ENCODE measurements at places on chromosomes 3 and 15.

DNA sequence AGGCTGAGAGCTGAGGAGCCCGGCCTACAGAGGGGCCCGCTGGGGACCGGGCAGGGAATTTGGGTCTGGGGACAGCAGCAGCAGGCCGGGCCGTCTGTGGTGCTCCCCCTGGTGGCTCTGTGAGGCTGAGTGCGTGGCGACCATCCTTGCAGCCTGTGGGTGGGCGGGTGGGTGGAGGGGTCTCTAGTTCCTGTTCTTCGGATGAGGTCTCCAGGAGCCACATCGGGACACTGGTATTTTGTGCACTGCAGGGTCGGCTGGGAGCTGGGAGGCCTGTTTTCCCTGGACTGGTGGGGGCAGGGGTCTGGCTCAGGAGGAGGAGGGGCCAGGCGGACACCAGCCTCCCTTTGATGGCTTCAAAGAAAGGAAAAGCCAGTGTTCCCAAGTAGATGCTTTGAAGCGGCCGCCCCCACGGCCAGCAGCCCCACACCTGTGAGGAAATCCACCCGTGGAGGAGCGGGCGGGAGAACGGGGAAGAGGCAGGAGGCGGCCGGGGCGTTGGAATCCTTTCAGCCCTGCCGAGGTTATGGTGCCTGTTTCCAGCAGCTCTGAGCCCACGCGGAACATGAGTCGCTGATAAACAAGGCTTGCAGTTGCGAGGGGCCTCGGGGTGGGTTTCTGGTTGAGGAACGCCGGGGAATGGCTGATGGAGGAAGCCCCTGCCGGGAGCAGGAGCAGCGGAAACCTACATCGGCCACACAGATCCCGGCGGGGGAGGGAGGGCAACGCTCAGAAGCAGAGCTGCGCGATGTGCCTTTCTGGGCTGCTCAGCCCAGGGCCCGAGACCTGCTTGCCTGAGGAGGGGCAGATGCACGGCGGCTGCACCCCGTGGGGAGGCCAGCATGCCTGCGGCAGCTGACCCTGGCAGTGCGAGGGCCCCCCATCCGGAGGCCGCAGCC is 154.3 kb downstream of the NSMCE3 start:
- DNase-seq = no peak

DNA sequence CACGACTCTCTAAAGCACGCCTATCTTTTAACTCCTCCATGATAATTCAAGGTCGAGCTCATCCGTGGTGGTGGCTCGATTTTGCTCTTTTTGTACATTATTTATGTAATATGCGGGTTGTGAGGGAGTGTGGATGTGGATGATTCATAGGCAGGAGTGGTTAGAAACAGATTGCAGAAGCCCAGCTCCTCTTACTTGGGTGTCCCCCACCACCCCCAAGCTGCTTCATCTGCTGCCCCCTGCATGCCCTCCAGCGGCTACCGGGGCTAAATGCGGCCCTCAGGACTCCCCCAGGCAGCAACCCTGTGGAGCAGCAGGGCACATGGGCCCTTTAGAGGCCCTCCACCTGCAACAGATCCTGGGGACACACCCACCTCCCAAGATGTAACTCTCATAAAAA is 111.5 kb upstream of the SELENOK start:
- DNase-seq = no peak

- DNase-seq = no peak
Observed at GRCh38 chr3:108940166-108940565, 13.5 kb downstream of the GUCA1C start.

DNA sequence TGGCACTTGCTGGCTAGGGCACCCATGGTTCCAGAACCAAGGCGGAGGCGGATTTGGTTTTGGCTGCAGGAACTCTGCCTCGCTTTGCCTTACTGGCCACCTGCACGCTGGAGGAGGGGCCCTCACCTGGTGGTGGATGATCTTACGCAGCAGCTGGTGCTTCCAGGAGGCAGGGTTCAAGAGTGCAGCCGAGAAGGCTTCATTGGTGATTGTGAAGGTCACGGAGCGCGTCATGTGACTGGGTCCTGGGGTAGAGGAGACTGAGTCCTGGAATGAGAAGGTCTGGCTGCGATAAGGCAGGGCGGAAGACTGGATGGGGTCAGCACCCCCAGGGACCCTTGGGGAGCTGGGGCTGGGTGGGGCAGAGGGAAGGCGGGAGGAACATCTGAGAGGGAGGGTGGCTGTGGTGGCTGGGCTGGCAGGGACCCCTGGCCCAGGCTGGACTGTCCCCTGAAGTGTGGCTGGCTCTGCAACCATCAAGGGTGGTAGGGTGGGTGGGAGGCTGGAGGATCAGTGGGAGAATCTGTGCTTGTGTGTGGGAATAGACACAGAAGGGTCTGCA is 25.8 kb upstream of the GOLGA6C start:
- no peak for DNase-seq

GRCh38 chr3:14042680-14043079 is 82.0 kb downstream of the CHCHD4 start:
- DNase-seq = no peak

DNA sequence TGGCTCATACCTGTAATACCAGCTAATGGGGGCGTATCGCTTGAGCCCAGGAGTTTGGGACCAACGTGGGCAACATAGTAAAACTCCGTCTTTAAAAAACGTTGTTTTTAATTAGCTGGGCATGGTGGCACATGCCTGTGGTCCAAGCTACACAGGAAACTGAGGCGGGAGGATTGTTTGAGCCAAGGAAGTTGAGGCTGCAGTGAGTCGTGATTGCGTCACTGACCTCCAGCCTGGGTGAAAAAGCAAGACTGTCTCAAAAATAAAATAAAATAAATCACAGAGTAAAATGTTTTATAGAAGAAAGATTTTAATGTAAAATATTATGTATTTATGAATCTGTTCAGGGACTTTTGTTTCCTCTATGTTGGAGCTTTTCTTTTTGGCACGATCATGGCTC is 15.3 kb upstream of the STRIT1 start:
- no peak for DNase-seq

DNA sequence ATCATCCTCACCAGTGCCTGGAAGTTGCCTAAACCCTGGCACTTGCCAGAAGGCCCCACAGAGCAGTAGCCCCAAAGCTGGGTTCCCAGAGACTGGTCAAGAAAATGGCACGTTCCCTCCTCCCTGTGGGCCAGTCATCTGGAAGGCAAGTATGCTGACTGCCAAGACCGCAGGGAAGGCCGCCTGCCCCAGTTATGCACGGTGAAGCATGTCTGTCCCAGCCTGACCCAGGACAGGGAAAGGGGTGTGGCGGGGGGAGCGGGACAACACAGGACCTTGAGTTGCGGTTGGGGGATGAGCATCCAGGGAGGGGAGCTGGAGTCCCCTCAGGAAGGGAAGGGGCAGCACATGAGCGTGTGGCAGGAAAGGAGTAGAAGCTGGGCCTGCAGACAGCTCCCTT is 33.0 kb downstream of the RBPMS2 start:
- DNase-seq = no peak

GRCh38 chr3:13264468-13264795 is 155.7 kb downstream of the NUP210 start:
- DNase-seq = no peak

DNA sequence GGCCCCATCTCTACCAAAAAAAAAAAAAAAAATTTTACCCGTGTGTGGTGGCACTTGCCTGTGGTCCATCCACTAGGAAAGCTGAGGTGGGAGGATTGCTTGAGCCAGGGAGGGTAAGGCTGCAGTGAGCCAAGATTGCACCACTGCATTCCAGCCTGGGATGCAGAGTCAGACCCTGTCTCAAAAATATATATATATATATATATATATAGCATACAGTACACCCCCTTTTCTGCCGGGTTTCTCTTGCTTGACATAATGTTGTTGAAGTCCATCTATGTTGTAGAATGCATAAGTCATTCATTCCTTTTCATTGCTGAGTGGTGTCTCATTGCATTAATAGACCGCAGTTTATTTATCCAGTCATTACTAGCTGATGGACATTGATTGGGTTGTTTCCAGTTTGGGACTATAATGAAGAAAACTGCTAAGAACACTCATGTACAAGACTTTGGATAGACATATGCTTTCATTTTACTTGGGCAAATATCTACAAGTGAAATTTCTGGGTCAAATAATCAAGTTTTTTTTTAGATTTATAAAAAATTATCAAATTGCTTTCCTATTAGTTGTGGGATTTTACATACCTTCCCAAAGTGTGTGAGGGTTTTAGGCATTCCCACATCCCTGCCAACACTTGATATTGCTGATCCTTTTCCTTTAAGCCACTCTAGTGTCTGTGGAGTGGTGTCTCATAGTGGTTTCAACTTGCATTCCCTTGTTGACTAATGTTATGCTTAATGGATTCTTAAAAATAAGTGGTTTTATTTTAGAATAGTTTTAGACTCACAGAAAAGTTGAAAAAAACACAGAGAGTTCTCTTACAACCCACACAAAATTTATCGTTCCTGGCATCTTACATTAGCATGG is 2.1 kb upstream of the PRR20G start:
- no peak for DNase-seq

GRCh38 chr15:51253366-51253765 is 85.0 kb downstream of the CYP19A1 start:
- DNase-seq = no peak

DNA sequence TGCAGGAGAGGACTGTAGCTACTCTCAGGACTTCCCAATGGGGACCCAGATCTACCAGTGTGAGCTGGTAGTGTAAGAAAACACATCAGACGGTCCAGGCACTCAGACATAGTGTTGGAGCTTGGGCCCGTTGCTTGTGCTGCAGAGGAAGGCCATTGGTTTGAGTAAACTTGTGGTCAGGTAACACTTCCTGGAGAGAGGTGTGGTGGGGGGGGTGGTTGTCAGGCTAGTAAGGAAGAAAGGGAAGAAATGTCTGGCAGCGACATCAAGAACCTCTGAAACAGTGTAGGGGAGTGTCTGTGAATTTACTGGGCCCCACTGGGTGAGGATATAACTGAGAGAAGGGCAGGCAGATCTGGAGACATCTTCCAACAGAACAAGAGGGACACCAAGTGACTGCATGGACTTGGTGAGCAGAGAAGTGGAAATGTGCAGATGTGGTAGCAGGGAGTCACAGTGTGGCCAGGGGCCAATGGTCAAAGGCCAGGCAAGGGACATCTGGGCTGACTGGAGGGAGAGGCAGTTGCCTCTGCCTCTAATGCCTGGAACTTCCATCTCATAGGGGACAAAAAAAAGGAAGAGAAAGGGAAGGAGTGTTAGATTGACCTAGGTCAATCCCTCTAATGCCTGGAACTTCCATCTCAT is 63.7 kb upstream of the MRPS22 start:
- DNase-seq = no peak

DNA sequence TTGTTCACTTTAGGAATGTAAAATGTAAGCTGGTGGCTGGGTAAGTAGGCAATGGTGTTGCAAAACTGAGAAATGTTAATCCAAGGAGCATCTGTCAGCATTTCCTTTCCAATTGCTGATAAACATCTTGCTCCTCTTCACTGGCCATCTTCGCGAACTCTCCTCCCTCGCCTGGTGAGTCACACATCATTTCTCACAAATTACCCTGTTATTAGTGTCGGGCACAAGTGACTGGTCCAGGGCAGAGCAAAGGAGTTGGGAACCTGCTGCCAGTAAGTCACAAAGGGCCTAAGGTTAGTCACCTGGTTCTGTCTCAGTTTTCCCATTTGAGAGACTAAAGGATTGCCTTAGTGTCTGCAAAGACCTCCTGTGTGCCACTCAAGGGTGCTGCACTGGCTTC is 13.0 kb downstream of the CERS3 start:
- no peak for DNase-seq

GRCh38 chr3:17949101-17949500 is 206.7 kb upstream of the TBC1D5 start:
- no peak for DNase-seq

DNA sequence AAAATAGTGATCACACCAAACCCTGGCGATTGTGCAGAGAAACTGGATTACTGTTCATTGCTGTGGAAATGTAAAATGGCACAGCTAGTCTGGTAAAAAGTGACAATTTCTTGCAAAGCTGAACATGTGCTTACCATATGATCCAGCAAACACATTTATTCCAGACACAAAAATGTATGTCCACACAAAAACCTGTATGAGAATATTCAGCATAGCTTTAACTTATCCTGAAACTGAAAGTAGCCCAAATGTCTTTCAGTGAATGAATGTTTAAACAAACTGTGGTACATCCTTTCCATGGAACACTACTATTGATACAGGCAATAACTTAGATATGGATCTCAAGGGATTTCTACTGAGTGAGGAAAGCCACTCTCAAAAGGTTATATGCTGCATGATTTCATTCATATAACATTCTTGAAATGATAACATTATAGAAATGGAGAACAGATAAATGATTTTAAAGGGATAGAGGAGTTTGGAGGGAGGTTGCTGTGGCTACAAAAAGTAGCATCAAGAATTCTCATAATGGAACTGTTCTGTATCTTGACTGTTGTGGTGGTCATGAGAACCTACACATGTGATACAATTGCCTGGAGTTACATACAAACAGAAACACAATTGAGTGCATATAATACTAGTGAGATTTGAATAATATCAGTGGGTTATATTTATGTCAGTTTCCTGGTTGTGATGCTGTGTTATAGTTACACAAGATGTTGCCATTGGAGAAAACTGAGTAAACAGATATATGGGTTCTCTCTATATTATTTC is 70.7 kb upstream of the DPH6 start:
- DNase-seq = no peak

DNA sequence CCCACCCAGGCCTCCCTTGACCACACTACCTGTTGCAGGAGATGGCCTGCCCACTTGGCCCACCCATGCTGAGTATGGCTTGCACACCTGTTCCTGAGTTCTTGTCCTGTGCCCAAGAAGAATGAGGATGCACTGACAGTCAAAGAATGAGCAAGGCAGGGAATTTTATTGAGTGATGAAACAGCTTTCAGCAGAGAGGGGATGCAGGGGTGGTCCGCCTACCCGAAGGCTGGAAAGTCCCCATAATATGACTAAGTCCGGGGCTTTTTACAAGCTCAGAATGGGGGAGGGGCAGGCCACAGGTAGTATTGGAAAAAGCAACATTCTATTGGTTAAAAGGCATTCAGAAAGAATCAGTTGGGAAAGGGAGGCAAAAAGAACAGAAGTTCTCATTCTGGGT is 29.9 kb upstream of the RNU6-1 start:
- DNase-seq = no peak

- no peak for DNase-seq
Observed at GRCh38 chr3:150830094-150830681, 67.2 kb upstream of the SIAH2 start.

GRCh38 chr15:67167091-67167490 is 87.4 kb downstream of the AAGAB start:
- no peak for DNase-seq

GRCh38 chr3:78764634-78765033 is 1003.2 kb downstream of the ROBO1 start:
- no peak for DNase-seq

DNA sequence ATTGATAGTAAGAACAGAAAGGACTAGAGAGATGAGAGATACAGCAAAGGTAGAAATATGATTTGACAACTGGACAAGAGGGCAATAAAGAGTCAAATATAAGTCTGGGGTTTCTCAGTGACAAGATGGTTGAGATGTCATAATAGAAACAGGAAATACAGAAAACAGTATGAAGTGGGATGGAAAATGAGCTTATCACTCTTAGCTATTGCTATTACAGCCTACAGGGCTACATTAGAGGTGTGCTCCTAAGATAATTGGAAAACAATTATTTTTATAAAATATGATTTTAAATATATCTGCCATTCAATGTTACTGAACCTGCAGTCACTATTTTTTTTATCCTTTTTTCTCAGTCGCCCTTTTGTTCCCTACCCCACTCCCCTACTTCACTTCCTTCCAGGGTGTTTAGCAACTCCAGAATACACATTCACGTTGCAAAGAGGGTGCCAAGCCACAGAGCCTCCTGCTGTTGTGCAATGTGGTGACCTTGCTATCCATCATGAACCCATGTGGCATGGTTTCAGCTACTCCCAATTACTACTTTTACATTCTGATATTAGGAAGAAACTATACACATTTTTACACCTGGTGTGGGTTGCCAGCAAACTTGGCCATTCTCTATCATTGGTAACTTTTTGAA is 6.0 kb downstream of the NRG4 start:
- DNase-seq = no peak
